ENCODE measurements at places on chromosomes 3 and 15.
A peak's percentile ranks its signal among the peaks of the same experiment; 100 is the strongest.

GRCh38 chr3:34218706-34219385, 420.4 kb downstream of the PDCD6IP start:
- no peak for DNase-seq

DNA sequence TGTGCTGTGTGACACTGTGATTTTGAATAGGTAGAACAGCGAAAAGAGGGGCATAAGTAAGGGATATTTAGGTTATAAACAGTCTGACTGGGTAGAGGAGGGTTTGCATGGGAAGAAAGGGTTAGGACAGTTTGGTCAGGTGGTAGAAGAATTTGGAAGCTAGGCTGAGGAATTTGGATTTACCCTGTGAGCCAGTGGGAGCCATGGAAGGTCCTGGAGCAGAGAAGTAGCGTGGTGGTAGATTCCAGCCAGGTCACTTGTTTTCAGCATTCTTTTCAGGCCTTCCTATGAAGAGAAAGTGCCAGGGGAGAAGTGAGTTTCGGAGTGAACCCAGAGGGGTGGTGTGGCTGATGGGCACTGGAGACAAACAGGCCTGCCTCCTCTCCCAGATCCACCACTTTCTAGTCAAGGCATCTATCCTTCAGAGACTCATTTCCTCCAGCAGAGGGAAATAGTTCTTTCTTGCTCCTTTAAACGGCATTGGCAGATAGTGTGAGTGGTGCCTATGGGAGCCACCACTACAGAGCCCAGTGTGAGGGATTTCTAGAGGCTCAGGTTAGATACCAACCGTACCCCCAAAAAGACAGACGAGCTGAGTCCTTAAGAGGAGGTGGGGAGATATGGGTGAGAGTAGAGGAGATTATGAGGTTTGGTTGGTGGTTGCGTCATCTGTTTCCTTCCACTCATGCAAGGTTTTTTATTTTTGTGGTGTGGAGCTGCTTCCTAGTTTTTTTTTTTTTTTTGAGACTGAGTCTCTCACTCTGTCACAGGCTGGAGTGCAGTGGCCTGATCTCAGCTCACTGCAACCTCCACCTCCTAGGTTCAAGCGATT, 21.2 kb downstream of the PXK start:
- DNase-seq: peak; percentile 35

DNA sequence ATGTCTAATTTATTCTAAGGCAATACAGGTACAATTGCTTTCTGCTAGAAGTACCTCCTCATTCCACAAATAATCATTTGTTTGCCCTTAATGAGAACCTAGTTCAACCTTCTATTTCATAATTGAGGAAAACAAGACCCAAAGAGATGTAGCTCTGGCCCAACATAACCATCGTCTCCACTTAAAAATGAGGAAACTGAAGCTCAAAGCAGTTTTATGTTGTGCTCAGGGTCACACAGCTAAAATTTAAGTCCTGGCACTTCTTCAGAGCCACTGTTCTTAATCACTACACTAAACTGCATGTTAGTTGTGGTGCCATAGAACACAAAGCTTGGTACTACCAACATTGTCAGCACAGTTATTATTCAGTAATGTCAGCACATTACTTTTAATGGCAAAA, 108.0 kb downstream of the SERPINI1 start:
- no peak for DNase-seq

GRCh38 chr3:106261915-106262683, 393.3 kb upstream of the CBLB start:
- DNase-seq: no peak

DNA sequence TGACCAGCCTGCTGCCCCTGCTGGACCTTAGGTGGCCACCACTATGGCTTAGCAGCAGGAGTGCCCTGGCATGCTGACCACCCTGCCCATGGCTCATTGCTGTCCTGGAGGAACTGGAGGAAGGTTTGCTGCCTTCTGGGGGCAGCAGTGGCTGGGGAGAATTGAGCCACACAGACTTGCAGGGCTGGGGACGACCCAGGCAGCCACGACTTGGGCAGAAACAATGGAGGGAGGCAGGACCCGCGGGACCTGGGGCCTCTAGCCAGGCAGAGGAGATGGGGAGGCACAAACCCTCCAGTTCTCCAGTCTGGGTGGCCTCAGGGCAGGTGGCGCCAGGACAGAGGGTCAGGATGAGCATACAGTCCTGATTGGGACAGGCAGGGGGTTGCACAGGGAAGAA, 32.8 kb downstream of the ADAMTS7 start:
- DNase-seq: no peak

- no peak for DNase-seq
Observed at GRCh38 chr15:77225088-77225487, 154.2 kb upstream of the TSPAN3 start.

DNA sequence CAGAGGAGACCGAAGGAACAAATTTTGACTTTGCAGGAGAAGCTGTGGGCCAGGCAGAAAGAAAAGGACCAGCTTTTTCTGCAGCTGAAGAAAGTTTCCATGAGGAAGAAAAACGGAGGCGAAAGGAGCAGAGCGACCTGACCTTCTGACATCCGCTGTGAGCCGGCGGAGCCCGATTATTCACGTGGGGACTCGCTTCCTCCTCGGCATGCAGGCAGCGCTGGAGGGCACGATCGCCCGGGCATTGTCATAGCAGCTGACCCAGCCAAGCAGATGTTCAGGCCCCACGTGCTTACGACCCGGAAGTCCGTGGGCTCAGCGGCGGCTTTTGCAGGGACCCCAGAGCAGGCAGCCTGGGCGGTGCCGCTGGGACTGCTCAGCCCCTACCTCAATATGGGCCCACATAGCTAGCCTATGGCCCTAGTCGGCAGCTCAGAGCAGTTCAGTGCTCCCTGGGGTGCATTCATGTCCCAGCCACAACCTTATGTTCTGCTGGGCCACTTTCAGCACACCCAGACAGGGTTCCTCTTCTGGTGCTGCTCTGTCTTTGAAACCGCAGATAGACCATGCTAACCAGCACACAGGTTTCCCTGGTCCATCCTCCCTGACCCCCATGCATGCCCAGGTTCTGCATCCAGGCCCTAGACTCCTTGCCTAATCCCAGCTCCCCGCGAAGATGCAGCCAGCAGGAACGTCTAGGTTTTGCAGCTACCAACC, 10.5 kb upstream of the EIF4A2 start:
- peak; percentile 66 for DNase-seq

- DNase-seq: no peak
Observed at GRCh38 chr3:73561494-73561893, 63.2 kb downstream of the PDZRN3 start.

GRCh38 chr15:86317384-86317740, 237.7 kb downstream of the AGBL1 start:
- DNase-seq: no peak

GRCh38 chr3:107870943-107871638, 219.7 kb downstream of the CD47 start:
- peak; percentile 16 for DNase-seq

DNA sequence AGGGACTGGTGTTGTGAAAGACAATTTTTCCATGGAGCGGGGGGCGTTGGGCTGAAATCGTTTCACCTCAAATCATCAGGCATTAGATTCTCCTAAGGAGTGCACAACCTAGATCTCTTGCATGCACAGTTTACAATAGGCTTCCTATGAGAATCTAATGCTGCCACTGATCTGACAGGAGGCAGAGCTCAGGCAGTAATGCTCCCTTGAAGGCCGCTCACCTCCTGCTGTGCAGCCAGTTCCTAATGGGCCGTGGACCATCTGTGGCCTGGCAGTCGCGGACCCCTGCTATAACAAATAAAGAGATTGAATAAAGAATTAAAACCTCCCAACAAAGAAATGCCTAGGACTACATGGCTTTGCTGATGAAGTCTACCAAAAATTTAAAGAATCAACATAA, 25.3 kb upstream of the ANKRD28 start:
- DNase-seq: no peak

DNA sequence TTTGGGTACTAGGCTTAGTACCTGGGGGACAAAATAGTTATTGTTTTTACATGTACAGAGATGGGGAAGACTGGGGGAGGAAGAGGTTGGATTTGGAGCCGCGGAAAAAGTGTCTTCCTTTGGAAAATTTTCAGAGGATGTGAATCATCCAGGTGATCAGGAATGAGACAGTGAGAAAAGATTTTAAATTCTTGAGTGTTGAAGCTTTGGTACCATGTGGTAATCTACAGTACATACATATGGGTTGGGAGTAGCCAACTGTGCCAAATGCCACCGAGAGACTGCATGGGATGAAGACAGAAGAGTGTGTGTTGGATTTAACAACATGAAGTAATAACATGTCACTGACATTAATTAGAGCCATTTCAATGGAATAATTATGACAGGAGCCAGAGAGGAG, 1238.2 kb downstream of the ROBO1 start:
- no peak for DNase-seq

- no peak for DNase-seq
Observed at GRCh38 chr3:152728231-152728980, 106.5 kb upstream of the P2RY1 start.

DNA sequence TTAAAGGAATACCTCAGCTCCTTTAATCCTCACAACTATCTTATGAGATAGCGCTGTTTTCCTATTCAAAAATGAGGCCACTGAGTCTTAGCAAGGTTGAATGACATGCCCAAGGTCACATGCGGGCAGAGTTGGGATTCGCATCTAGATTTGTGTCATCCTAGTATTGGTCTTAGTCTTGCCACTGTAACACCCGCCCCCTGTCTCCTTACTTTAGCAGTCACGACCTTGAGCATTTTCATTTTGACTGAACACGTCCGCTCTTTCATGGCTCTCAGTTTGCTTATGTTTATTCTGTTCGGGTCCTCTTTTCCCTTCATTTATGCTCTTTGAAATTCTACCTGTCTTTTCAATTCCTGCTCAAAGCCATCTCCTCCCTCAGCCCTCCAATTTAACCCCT, 112.5 kb upstream of the CADPS start:
- DNase-seq: no peak

GRCh38 chr15:52678468-52679231, 538 bp downstream of the ATOSA start:
- peak; percentile 39 for DNase-seq

- DNase-seq: no peak
Observed at GRCh38 chr3:13134166-13134878, 61.1 kb upstream of the IQSEC1 start.

GRCh38 chr3:29525254-29525881, 244.5 kb downstream of the RBMS3 start:
- no peak for DNase-seq

DNA sequence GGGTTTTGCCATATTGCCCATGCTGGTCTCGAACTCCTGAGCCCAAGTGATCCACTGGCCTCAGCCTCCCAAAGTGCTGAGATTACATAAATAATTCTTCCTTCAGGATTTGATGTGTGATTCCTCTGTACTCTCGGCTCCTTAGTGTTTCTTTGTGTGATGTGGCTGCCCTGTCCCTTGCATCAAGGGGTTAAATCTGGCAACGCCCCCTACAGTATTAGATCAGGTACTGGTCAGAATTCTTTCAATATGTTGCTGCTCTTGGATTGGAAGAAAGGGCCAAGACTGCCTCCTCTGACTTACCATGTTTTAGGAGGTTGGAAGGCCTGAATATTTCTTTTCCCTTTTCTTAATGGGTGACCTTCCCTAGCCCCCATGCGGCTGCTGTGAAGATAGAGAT, 390.6 kb upstream of the WNT5A start:
- DNase-seq: no peak

GRCh38 chr15:51737522-51738305, at the start of gene LYSMD2:
TSS of gene LYSMD2 (minus strand) at chr15:51737655. CDS start at chr15:51737622, 33 bp downstream.
- DNase-seq: peak; percentile 56

DNA sequence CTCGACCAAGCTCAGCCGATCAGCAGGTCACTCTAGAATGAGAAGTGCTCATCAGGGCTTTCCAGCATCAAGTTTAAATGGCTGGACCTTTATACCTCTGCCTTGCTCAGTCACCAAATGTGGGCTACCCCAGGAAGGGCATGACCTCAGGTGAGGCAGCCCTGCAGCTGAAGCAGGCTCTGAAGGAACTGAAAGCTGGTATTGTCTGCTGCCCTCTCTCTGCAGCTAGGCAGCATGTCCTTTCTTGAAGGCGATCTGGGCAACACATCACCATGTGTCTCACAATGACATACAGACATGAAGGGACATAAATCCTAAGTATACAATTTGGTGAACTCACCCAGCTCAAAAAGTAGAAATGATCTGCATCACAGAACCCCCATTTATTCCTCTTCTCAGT, 38.7 kb upstream of the ARID3B start:
- DNase-seq: no peak

- no peak for DNase-seq
Observed at GRCh38 chr15:44769521-44769920, 33.2 kb downstream of the TRIM69 start.

GRCh38 chr3:171584100-171584499, 123.9 kb upstream of the TNIK start:
- DNase-seq: no peak

GRCh38 chr15:101129851-101130380, 121.9 kb downstream of the CHSY1 start:
- DNase-seq: no peak

DNA sequence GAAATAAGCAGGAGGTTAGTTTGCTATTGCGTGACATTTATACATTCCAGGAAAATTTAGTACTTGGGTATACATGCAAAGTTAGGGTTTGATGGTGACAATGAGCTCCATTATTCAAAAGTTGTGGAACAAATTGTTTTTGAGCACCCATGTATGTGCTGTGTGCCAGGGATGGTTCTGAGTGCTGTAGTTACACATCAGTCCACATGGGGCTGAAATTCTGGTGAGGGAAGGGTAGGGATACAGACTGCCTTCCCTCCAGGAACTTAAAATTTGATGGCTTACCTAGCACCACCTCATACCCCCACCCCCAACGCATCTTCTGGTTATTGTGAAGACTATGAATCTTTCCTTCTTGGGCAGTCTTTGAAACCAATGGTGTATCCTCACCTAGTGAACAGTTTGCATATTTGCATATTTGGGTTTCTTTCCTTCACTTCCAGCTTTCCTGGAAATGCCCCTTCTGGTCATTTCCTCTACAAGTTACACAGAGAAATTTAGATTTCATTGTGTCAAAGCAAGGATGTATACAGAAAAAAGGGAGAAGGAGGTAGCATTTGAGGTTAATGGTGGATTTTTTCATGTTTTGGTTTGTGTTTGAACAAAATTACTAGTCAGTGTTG, 222.0 kb upstream of the IL12A start:
- DNase-seq: peak; percentile 8

- DNase-seq: no peak
Observed at GRCh38 chr15:71397377-71397776, 282.1 kb downstream of the THSD4 start.

GRCh38 chr3:53938645-53939044, 47.0 kb upstream of the SELENOK start:
- peak; percentile 63 for DNase-seq

DNA sequence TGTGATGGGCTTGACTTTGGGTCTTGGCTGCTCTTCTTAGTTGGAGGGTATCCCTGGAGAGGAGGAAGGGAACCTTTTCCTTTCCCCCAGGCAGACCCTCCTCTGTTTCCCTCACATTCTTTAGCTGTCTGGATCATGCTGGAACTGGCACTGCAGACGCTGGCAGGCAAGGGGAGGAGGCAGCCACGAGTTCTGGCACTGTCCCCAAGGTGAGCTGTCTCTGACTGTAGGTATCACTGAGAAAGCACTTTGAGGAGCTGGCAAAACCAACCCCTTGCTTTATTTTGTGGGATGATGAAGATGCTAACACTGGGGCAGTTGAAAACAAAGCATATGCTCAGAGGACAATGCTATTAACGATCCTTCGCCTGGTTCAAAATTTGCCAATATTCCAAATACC, 175.0 kb downstream of the SOX2 start:
- DNase-seq: no peak

Data from hematopoietic multipotent progenitor cell treated with erythropoietin and hydrocortisone succinate and interleukin-3 and kit ligand, for 8 days (in vitro differentiated cells).